Mucosa of descending colon (tissue), 3 donors: ENCODE measurements at places on chromosomes 1 and 21. TPM values are rescaled to one million over a fixed set of nuclear protein-coding genes. Genes with fewer than 3 reads are reported as not detected.

The SMYD3 gene
- 16.4 TPM for total RNA-seq

DNA sequence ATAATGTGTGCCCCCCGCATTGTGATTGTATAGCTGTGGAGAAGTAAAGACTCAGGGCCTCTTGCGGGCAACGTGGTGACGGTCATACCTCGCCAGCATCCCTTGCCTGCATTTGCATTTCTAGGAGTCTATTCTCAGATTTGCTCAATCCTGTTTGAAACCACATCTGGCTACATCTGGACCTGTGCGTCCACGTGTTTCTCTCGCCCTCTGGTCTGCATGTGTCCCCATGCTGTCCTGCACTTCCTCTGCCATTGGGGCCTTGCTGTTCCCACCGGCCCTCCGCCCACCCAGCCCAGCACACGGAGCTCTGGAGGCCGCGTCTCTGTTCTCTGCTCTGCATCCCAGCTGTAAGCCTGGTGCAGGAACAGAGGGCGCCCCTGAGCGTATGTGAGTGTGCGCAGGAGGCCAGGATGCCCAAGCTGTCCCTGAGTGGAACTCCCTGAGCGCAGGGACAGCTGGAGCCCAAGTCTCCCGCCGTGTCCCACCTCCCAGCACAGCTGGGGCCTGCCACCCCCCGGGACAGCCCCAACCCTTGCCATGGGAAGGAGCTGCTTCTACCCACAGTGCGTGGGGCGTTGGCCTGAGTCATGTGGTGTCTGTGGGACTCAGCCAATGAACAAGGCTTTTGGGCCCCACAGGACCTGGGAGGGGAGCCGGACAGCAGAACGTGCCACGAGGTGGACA is 1.6 kb downstream of the KRTAP10-2 start:
- DNase-seq = no peak

DNA sequence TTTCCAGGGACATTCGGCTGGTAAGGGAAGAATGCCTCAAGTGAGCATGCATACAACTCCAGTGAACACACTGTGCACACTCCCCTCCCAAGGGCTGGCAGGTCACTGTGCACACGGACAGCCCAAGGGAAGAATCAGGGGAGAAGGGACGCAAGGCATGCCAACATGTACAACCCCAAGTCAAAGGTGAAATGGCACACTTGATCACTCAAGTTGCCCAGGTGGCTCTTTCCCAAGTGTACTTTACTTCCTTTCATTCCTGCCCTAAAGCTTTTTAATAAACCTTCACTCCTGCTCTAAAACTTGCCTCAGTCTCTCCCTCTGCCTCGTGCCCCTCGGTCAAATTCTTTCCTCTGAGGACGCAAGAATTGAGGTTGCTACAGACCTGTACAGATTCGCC is 13.5 kb upstream of the SLC1A7 start:
- no peak for DNase-seq

DNA sequence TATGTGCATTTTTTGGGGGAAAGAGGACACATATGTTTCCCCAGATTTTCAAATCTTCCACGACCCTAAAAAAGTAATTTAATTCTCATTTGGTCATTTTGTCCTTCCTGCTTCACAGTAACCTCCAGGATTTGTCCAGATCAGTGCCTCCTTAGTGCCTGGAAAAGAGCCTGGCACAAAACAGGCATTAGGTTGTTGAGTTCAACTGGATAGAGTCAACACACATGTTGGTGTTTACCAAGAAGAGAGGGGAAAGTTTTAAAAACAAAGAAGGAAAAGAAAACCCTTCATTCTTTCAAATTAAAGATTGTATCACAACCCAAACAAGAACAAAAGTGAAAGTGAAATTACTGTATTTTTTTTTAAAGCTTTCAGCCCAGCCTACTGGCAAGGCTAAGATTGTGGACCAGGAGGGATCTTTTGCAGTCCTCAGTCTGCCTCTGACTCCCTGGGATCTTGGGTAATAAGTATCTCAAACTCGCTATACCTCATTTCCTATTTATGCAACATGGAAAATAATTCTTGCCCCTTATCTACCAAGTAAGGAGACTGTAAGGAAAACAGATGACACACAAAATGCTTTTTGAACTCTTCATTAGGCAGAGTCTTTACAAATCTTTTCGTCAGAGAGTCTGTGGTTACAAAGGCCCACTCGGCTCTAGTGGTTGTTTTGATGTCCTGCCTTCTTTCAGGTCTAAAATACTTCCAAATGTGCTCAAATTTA is 57.8 kb downstream of the ZNF281 start:
- DNase-seq = no peak

GRCh38 chr1:117672756-117673155 is 66.9 kb downstream of the TENT5C start:
- DNase-seq = no peak
